Activated CD4-positive, alpha-beta T cell treated with anti-CD3 and anti-CD28 coated beads, Interleukin-2, amount 50 U/mL, for 24 hours (primary cell): ENCODE measurements at places on chromosomes 3 and 15.

DNA sequence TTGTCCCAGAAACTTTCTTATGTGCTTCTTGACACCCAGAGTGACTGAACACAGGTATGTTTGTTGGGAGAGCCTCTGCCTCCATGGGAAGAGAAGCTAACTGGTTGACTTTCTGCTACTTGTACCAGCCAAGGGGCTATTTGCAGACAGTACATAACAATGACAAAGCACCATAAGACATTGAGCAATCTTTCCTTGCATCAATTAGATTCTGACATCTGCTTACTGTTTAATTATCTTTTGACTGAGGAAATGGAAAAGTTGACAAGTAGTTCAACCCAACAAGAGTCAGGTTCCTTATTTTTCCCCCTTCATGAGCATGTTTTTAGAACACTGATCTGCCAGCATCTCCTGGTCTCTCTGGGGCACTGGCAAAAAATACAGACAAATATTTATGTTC lies 157.7 kb downstream of the RPLP1 start:
- no peak for DNase-seq

DNA sequence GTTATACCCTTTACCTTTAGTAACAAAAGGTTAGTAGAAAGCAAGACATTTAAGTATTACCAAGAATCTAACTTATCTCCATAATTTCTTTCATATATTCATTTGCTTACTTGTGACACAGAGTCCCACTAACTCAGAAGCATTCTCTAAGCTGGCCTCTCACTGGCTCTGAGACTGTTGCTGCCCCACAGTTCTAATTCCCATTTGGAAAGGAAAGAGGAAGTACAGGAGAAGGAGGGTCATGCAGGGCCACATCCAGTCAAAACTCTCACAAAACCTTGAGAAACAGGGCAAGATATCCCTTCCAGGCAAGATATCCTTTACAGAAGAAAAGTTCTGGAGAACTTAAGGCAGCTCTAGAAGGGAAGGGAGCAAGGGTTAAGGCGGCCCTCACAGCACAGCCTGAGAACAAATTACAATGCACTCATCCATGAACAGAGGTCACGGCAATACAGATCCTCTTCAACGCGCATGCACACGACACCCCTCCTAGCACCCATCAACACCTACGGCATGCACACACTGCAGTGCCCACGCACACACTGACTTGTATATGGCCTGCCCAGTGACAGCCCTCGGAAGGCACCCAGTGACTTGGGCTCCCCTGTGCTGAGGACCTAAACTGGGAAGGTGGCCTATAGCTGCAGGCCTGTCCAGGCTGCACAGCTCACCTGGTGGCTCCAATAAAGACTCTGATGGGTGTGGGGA lies 13.0 kb upstream of the MYO5C start:
- DNase-seq, result no peak

- no peak for DNase-seq
These were observed 460.7 kb upstream of the CBLB start for GRCh38 chr3:106329521-106329920.

- no peak for DNase-seq
These were observed 17.6 kb downstream of the DAZL start for GRCh38 chr3:16587681-16588060.

- DNase-seq, result no peak
These were observed 175.3 kb downstream of the XXYLT1 start for GRCh38 chr3:195095704-195096036.

DNA sequence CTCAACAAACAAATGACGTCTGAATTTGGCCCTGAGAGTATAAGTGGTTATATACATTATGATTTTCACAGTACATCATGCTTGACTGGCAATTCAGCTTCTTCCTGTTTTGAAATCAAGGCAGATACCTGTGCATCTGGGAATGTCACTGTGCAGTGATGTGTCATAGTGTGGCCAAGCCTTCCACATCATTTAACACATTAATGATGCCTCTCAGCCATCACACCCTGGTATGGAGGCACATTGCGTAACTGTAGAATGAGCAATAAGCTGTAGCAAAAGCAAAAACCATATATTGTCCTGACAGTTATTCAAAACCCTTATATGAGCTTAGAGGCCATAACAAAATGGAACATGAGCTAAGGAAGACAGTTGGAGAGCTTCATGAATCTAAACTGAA lies 246.0 kb downstream of the EPHA3 start:
- DNase-seq, result no peak

- no peak for DNase-seq
These were observed 48.7 kb downstream of the FBN1 start for GRCh38 chr15:48596841-48597240.

GRCh38 chr3:134677196-134677986 lies 26.6 kb upstream of the KY start:
- DNase-seq, result no peak

GRCh38 chr3:16370872-16371740 lies 106.1 kb downstream of the OXNAD1 start:
- DNase-seq, result no peak

DNA sequence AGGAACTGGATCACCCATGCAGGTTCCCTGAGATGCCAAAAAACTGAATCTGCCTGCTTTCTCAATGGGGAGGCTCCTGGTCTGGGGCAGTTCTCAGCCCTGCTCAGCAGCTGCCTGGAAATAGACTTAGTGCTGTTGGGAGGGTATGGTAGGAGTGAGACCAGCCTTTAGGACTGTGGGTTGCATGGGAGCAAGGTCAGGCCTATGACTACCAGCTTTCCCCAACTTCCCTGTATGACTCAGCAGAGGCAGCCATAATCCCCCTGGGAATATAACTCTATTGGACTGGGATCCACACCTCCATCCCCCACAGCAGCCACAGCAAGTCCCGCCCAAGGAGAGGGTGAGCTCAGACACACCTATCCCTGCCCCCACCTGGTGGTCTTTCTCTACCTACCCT lies 87.0 kb downstream of the CFAP44 start:
- DNase-seq, result no peak

DNA sequence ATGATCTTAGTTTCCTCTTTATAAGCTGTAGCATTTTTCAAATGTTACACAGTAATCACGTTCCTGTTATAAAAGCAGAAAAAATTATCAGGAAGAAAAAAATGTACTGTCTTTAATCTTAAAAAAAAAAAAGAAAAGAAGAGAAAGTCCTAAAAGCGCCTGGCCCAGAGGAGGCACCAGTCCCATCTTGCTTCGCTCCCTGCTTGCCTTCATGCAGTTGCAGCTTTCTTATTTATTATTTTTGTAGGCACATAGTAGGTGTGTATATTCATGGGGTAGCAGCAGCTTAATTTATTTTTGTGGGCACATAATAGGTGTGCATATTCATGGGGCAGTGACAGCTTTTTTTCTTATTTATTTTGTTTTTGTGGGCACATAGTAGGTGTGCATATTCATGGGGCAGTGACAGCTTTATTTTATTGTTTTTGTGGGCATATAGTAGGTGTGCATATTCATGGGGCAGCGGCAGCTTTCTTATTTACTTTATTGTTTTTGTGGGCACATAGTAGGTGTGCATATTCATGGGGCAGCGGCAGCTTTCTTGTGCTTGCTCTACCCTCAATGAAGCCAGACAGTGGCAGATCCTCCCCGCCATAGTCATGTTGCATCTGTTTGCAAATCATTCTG lies 5.5 kb upstream of the EHD4 start:
- DNase-seq, result no peak

GRCh38 chr3:158260392-158260791 lies 150.5 kb downstream of the RSRC1 start:
- DNase-seq, result no peak

DNA sequence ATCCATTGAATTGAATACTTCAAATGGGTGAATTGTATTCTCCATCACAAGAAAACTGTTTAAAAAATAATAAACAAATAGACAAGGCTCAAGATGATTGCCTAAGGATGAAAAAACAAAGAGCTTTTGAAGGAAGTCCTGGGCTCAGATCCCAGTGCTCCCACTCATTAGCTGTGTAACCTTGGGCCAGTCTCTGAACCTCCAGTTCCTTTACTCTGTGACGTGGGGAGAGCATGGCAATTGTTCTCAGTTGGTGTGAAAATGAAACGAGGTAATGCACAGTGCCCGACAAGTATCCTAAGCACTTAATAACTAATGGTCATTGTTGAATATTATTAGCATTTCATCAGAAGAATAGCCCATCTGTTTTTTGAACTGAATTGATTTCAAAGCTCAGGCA lies 40.7 kb downstream of the TNIK start:
- no peak for DNase-seq

GRCh38 chr15:33720952-33721351 lies 247.3 kb upstream of the CHRM5 start:
- DNase-seq, result no peak

DNA sequence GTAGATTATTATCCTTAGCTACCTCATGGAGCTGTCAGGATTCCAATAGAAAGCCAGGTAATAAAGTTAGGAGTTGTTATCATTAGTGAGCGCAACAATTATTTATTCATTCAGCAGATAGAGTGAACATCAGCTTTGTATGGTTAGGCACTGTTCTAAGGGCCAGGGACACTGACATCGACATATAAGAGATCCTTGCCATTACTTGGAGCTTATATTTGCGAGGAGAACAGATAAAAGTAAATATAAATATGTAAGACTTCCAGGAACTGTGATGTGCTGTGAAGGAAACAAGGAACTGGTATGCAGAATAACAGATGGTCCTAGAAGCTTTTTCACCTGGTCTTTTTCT lies 473 bp downstream of the LSM3 start:
- DNase-seq, result no peak

- no peak for DNase-seq
These were observed 13.2 kb downstream of the USP3 start for GRCh38 chr15:63517628-63518027.

- no peak for DNase-seq
These were observed 103.1 kb downstream of the THSD4 start for GRCh38 chr15:71218272-71218805.

DNA sequence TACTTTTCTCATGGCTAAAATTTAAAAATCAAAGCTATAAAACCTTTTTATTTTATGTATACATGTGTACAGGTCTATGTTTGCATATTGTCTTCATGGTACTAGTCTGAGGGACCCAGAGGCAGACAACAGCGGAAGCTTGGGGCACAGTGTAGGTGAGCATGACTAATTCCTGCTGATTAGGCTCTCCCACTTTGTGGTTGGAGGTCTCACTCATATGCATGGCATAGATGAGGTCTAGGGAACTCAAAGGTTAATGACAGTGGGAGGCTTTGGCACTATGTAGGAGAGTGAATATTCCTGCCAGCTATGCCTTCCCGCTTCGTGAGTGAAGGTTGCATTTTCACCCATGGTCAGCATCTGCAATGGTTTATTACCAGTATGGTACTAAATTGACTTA lies 47.5 kb upstream of the AADACL2 start:
- DNase-seq, result no peak

GRCh38 chr3:182601597-182601996 lies 191.7 kb upstream of the ATP11B start:
- no peak for DNase-seq

- no peak for DNase-seq
These were observed 155.6 kb downstream of the LRRC28 start for GRCh38 chr15:99406716-99407487.

- no peak for DNase-seq
These were observed 9.3 kb upstream of the NR2E3 start for GRCh38 chr15:71800835-71801745.

GRCh38 chr15:64000183-64000951 lies 45.9 kb downstream of the DAPK2 start:
- DNase-seq, result no peak

- no peak for DNase-seq
These were observed 13.3 kb upstream of the CD47 start for GRCh38 chr3:108103886-108104797.
